ENCODE measurements at places on chromosomes 16 and 17. TPM values are rescaled to one million over a fixed set of nuclear protein-coding genes. Genes with fewer than 3 reads are reported as not detected.
A peak's percentile ranks its signal among the peaks of the same experiment; 100 is the strongest.

DNA sequence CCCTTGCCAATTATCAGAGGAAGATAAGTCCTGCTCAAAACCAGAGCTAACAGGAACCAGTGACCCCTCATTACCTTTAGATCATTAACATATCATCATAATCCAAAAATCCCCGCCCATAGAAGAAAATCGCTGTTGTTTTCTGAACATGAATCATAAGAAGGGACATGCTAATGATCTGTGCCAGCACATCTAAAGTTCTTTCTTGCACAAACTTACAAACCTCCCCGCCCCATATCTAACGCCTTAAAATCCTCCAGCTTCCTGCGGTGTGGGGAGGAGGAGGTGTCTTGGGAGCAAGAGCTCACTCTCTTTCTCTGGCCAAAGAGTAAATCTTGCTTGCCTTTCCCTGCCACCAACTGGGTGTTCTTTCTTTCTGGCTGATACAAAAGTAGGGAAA lies 78.3 kb downstream of the IRX3 start:
- no peak for DNase-seq

DNA sequence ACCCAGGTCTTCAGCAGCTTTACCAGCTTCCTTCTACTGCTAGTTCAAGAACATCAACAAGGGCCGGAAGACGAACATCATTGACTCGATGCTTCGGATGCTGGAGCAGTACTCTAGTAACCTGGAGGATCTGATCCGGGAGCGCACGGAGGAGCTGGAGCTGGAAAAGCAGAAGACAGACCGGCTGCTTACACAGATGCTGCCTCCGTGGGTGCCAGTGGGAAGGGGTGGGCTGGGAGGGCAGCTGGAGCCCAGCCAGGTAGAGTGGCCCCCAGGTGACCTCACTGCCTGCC lies 12.1 kb downstream of the GUCY2D start:
- no peak for DNase-seq

DNA sequence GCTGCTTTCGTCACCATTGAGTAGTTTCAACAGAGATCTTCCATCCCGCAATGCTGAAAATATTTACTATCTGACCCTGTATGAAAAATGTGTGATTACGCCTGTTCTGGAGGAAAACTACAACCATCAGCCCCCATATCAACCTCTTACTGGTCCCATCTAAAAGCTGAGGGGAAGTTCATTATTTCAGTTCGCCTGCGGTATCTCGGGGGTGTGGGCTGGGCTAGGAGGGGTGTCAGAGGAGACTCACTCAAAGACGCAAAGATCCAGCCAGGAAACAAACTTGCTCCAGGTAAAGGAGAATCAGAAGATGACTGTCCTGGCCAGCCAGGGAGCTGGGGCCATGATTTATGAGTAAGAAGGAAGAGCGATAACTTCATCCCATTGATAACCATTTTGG lies 13.7 kb downstream of the CACNG1 start:
- DNase-seq: no peak

- DNase-seq: no peak
These were observed 111.0 kb downstream of the N4BP1 start for GRCh38 chr16:48498769-48499631.

DNA sequence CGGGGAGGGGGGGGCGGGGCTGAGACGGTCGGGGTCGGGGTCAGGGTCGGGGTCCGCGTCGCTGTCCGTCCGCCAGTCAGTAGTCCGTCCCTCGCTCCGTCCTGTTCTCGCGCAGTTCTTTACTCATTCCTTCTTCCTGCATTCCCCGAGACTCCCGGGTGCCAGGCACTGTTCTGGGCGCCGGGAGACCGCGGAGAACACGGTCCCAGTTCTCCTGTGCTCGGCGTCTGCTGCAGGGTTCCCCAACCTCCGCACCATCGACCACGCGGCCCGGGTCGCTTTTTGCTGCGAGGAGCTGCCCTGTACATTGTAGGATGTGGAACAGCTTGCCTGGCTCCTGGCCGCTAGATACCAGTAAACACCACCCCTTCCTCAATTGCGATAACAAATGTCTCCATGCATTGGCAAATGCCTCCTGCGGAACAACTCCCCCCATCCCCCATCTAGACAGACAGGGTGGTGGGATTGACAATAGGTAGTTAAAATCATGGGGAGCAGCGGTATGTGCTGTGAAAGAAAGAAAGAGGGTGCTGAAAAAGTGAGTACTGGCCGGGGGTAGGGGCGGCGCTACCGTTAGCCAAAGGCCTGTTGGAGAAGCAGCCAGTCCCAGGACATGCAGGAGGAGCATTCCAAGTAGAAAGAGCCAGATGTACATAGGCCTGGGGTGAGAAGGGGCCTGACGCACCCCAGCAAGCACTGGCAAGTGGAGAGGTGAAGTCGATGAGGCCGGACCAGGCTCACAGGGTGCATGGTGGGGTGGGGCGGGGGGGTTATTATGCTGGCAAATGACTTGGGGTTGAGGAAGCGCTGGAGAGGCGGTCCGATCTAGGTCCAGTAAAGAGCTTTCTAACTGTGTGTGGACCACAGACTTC lies 631 bp downstream of the TRAF7 start:
- no peak for DNase-seq

GRCh38 chr16:593807-594206 lies 3.9 kb downstream of the RAB40C start:
- DNase-seq: no peak

GRCh38 chr16:10965440-10966061 lies 21.2 kb downstream of the CLEC16A start:
- no peak for DNase-seq

- no peak for DNase-seq
These were observed 6.2 kb downstream of the PSMD12 start for GRCh38 chr17:67359960-67360791.

GRCh38 chr17:76076146-76076764 lies 1.7 kb downstream of the GALR2 start:
- no peak for DNase-seq

DNA sequence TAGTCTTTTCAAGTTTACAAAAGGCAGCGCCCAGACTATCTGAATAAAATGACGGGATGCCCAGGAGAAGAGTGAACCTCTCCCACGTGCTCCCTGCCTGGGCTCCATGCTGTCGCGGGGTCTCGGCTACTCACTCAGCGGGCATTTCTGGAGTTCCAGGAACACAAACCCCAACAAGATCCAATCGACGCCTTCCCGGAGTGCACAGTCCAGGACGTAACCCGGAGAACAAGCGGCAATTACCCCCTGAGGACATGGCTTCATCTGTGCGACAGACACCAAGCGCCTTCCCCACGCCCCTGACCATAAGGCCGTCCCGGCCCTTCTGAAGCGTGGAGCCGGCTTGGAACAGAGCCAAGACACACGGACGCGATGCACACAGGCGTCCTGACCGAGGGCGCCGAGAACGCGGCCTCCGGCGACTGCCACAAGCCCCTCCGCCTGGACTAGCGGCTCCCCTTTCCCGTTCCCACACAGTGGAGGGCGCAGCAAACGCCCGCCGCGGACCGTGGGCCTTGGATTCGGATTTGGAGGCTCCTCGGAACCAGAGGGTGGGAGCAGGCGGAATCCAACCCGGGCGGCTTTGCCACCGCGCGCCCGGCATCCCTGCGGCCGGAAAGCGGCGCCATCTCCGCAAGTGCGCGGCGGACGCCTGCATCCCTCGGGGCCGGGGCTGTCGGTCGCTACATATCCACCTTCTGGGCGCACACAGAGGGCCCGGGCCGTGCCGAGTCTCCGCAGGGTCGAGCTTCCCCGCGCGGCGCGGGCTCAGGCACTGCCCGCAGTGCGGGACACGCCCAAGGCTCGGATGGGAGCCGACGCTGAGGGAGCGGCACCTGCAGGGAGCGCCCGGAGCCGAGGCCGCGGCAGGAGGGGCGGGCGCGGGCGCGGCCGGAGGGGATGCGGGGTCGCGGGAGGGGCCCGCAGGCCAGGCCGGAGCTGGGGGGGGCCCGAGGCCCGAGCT lies 725 bp downstream of the ABCA3 start:
- DNase-seq: peak; percentile 9

GRCh38 chr17:41812381-41813151 lies at the start of gene FKBP10:
FKBP10 (plus strand) TSS chr17:41813004; CDS start chr17:41813035, 31 bp downstream.
- no peak for DNase-seq

- no peak for DNase-seq
These were observed 1.9 kb upstream of the DHRS13 start for GRCh38 chr17:28904800-28905199.

GRCh38 chr17:72479113-72479512 lies 358.3 kb downstream of the SOX9 start:
- DNase-seq: no peak

- DNase-seq: no peak
These were observed 4.0 kb downstream of the LYRM1 start for GRCh38 chr16:20904507-20905081.

- peak; percentile 64 for DNase-seq
These were observed 183.2 kb downstream of the C16orf78 start for GRCh38 chr16:49556606-49557446.

DNA sequence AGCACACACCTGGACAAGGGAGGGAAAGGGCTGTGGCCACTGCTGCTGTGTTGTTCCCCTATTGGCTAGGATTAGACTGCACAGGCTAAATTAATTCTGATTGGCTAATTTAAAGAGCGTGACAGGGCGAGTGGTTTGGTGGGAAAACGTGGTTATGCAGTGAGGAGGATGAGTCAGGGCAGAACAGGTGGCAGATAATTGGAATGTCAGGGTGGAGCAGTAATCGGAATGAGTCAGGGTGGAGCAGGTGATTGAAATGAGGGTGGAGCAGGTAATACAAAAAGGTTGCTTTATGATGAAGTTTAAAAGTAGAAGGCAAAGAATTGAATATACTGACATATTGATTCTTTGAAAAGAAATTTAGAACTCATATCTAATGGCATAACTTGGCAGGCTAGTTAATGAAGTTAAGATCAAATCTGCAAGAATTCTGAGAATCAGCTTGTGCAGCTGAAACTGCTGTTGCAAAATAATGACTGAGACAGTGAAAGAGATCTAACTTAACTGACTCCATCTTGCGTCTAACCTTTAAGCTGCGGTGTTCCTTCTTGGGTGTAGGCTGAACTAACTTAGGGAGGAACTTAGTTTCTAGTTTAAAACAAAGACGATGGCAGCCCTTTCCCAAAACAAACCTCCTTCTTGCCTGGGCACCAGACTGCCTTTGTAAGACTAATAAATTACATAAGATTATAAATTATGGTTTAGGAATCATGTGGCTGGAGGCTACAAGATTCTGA lies 174.3 kb downstream of the UTP18 start:
- no peak for DNase-seq

DNA sequence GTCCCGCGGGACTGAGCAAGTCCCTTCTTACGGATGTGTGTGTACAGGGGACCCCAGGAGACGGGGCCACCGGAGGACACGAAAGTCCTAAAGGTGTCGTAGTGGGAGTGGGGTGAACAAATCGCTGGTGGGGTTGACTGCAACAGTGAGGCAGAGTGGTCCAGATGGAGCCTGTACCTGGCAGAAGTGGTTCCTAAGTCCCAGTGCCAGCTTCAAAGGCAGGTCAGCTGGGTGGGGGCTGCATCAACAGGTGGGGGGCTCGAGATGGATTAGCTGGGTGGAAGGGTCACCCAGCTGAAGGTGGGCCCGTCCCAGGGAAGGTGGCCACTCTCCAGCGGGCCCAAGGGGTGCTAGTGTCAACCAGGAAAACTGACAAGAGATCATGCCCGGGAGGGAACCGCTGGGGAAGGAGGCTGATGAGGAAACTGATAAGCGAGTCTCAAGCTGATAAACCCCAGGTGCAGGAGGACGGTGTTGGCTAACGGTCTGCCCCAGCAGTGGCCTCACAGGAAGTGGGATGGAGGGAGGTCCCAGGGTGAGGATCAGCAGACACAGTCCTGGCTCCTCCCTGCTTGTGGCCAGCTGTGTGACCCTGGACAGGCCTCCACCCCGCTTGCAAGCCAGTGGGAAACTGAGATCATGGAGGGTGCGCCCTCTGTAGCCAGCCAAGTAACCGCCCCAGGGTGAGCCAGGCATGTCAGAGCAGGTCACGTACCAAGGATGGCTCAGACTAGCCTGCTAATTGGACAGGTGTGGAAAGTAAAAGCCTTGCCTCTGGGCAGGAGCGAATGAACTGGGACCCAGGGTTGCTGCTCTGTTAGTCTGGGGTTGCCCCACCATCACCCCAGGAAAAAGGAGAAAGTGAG lies 1.0 kb downstream of the ORAI3 start:
- DNase-seq: no peak

DNA sequence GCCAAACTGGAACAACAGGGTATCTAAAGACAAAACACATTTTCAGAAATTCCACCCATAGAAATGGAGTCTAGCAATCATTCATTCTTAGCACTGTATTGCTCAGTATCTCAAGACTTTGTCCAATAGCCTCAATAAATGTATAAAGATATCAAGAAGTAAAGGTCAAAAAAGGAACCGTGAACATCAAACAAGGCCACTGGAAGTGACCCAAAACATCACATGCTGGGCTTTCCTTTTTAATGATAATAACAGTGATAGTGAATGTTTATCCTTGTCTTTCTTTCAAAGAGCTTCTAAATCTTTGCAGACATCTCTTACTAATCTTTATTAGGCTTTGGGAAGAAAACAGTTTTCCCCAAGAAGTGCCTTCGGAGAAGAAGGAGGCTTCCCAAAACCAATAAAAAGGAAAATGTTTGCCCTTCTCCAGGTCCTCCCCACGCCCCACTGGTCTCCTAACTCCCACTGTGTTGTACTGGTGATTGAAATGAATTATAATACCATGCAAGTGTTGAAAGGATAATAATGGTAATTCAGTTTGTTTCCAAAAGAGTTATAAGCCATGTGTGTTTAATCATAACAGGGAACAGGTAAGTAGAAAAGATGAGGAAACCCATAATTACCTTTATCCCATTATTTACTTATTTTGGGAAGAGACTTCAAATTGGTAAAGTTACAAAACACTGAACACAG lies 18.6 kb downstream of the RNF43 start:
- no peak for DNase-seq

- no peak for DNase-seq
These were observed 377 bp downstream of the USP32 start for GRCh38 chr17:60391471-60392041.

GRCh38 chr17:48444516-48445247 lies 14.7 kb upstream of the SKAP1 start:
- DNase-seq: no peak

- DNase-seq: peak; percentile 68
These were observed 1.4 kb upstream of the ALDOA start for GRCh38 chr16:30063893-30064728.

PRR35 gene
- 8.2 TPM for polyA plus RNA-seq

VKORC1 gene
- 92.8 TPM for polyA plus RNA-seq

GINS3 gene
- 12.4 TPM for polyA plus RNA-seq

NECAB2 gene
- polyA plus RNA-seq: 2.2 TPM

SMIM22 gene
- 10.6 TPM for polyA plus RNA-seq

ERCC4 gene
- 17.9 TPM for polyA plus RNA-seq

CIBAR2 gene
- polyA plus RNA-seq: 0.21 TPM
